Tongue (tissue), 3 donors: ENCODE measurements at places on chromosomes 6 and 20. TPM values are rescaled to one million over a fixed set of nuclear protein-coding genes. Genes with fewer than 3 reads are reported as not detected.

DNA sequence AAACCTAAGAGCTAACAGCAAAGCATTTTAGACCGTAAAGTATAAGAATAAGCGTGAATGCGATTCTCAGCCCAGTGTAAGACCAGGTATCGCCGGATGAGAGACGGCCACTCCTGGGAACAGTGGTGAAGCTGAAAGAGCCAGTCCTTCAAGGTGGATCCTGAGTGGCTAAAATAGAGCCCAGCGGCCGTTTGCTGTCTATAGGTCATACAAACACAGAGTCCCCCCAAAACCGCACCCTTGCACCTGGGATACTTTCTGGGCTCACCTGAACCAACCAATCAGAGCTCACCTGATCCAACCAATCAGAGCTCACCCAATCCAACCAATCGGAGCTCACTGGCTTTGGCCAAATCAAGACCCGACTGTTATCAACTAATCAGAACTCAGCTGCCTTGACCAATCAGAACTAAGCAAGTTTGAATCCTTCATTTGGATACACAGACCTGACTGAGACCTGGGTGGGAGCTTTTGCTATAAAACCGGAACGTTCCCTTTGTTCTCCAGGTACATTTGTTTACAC is 248.2 kb downstream of the DLL1 start:
- DNase-seq = no peak

GRCh38 chr20:50754420-50754819 is 23.0 kb downstream of the PARD6B start:
- DNase-seq = no peak

- no peak for DNase-seq
Observed at GRCh38 chr6:46454691-46455090, 36.6 kb downstream of the RCAN2 start.

DNA sequence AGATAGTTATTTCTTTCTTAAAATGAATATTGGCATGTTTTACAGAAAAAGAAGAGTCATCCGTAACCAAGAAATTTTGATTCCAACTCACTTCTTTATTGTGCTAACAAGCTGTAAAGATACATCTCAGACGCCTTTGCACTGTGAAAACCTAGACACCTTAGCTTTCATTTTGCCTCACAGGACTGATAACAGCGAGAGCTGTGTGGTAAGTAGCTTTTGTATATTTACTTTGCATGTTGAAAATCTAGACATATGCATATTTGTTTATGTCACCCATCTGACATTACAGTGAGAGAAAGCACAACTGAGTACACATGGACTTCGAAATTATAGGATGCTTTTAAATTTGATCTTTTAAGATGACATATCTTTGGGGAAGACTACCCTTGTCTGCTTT is 64.7 kb downstream of the CCN2 start:
- DNase-seq = no peak

- DNase-seq = no peak
Observed at GRCh38 chr20:34642009-34642408, 34.9 kb downstream of the PIGU start.

DNA sequence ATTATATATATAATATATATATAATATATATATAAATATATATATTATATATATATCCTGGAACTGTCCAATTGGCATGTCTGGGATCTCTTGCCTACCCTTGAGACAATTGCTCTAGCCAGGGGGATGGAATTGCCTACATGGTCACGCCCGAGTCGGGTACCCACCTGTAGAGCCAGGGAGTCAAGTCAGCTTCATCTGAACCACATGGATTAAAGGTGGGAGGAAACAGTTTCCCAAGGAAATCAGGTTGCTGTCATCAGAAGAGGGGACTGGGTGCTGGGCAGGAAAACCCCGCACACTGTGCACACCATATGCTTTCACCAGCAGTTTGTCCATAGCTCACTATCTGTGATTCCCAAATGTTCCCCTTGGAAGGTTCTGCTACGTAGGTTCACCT is 252.5 kb upstream of the NOX3 start:
- no peak for DNase-seq

GRCh38 chr6:112218563-112218962 is 35.8 kb downstream of the LAMA4 start:
- no peak for DNase-seq

- no peak for DNase-seq
Observed at GRCh38 chr20:50435397-50436051, 74.7 kb upstream of the PTPN1 start.

- no peak for DNase-seq
Observed at GRCh38 chr6:170212956-170213636, 77.8 kb downstream of the DLL1 start.

The HTR1B gene
- not detected for total RNA-seq

The AVP gene
- total RNA-seq = not detected

The VNN1 gene
- 0.31 TPM for total RNA-seq

The GTSF1L gene
- total RNA-seq = not detected

The SLC22A3 gene
- 41.6 TPM for total RNA-seq

The TFAP2D gene
- not detected for total RNA-seq

The TREM1 gene
- total RNA-seq = 1.7 TPM
